ENCODE measurements at places on chromosomes 2 and 18. TPM values are rescaled to one million over a fixed set of nuclear protein-coding genes. Genes with fewer than 3 reads are reported as not detected.

ANKRD30BL gene
- total RNA-seq, result not detected

UGT1A4 gene
- not detected for total RNA-seq

GRCh38 chr2:3005859-3006501 lies 371.6 kb downstream of the EIPR1 start:
- DNase-seq, result no peak

PJVK gene
- 5.6 TPM for total RNA-seq

GRCh38 chr2:156769802-156770201 lies 333.6 kb downstream of the GPD2 start:
- DNase-seq, result no peak

DNA sequence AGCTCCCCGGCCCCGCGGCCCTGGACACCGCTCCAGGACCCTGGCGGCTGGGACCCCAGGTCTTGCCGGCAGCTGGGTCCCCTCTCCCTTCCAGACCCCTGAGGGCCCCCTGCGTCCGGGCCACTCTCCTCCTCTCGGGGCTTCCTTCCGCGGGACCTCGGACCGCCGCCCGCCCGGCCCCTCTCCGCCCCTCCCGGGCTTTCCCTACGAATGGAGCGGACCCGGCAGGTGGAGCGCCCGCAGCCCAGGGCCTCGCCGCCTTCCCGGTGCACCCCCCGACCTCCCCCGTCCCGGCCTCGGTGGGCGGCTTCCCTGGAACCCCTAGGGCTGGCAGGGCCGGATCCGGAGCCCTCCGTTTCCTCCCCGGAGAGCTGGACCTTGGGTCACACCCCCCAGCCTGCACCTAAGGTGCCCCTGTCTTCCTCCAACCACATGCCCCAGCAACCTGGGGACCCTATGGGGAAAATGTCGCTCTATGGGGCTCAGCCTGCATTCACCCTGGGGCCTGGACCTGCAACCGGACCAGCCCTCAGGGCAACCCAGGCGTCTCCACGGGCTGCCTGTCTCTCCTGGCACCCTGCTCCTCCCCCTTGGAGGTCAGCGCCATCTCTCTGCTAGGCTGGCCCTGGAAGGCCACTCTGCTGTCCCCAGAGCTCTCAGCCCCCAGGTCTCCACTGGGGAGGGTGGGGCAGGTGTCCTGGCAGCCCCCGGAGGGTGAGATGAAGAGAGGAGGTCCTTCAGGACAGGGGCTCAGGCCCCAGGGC lies 730 bp downstream of the B3GNT7 start:
- DNase-seq, result no peak

GRCh38 chr2:219268294-219268693 lies 10.9 kb upstream of the DNAJB2 start:
- no peak for DNase-seq

- DNase-seq, result no peak
Observed at GRCh38 chr2:65710779-65711295, 278.4 kb upstream of the SPRED2 start.

GRCh38 chr2:122748552-122749011 lies 993.1 kb downstream of the TSN start:
- DNase-seq, result no peak

GRCh38 chr2:1448009-1448408 lies 34.7 kb downstream of the TPO start:
- DNase-seq, result no peak

NYAP2 gene
- total RNA-seq, result not detected

CHST9 gene
- total RNA-seq, result not detected

DNA sequence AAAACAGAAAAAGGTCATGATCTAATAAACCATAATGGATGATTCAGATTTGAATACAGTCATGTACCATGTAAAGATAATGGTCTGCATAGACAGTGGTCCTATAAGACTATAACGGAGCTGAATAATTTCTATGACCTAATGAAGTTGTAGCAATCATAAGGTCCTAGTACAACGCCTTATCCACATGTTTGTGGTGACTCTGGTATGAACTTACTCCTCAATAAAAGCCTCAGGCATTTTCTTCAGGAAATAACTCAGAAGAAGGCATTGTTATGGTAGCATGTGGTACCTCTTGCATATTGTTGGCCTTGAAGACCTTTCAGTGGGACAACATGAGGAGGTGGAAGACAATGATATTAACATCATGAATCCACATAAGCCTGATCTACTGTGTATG lies 883.3 kb downstream of the CNTNAP5 start:
- DNase-seq, result no peak

DNA sequence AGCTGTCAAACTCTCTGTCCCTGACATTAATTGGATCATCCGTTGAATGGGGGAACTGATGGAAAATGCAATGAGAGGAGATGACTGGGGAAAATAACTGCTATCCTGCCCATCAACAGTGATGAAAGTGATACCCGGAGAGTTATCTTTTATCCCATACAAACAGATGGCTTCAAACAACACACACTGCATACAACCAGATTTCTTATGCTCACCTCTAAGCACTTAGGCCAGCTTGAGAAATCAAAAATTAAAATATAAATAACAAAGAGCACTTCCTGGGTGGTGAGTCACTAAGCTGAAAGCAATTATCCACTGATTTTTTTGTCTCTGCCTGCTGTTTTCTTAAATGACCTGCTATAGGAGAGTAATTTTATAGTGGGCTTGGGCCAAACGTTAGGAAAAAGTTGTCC lies 237.6 kb upstream of the RGPD4 start:
- DNase-seq, result no peak

- DNase-seq, result no peak
Observed at GRCh38 chr2:11122380-11122779, 32.9 kb upstream of the SLC66A3 start.

GRCh38 chr18:31678425-31678824 lies 6.0 kb downstream of the B4GALT6 start:
- no peak for DNase-seq

SAG gene
- total RNA-seq, result not detected

- no peak for DNase-seq
Observed at GRCh38 chr18:7647500-7647899, 80.4 kb downstream of the PTPRM start.

SERPINB2 gene
- 3.6 TPM for total RNA-seq

GRCh38 chr18:9756271-9756932 lies 48.3 kb downstream of the RAB31 start:
- no peak for DNase-seq

KCTD1 gene
- 4.6 TPM for total RNA-seq

DNA sequence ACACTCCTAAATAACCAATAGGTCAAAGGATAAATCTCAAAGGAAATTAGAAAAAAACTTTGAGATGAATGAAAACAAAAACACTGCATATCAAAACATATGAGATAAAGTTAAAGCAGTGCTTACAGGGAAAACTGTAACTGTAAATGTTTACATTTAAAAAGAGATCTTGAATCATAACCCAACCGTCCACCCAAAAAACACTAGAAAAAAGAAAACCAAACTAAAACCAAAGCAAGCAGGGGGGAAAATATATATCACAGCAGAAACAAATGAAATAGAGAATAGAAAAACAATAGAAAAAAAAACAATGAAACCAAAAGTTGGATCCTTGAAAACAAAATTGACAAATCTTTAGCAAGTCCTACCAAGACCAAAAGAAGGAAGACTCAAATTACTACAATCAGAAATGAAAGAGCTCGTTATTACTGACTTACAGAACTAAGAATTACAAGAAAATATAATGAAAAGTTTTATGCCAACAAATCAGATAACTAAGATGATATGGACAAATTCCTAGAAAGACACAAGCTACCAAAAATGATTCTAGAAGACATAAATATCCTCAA lies 65.6 kb downstream of the TLK1 start:
- no peak for DNase-seq

RBKS gene
- 6.7 TPM for total RNA-seq

CD8B gene
- total RNA-seq, result 1.1 TPM

SPP2 gene
- total RNA-seq, result not detected

GRCh38 chr2:229586746-229587705 lies 127.3 kb downstream of the DNER start:
- no peak for DNase-seq

GRCh38 chr2:238079874-238080327 lies 19.1 kb downstream of the SCLY start:
- no peak for DNase-seq

COL4A3 gene
- total RNA-seq, result not detected

DNA sequence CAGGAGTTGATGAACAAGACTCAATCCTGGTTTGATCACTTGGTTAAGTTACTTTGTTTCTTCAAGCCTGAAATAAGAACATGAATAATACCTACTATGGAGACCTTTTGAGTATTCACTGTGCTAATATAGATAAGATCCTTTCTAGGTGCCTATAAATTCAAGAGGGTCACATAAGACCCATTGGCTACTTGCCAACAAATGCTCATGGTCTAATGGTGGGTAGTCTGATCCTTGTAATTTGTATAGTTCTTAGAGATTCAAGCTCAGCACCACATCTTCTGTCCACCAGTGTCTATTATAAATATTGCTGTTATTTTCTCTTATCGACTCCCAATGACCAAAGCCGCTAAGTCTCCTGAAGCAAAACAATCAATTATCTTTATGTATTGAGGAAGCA lies 27.4 kb upstream of the ACSL3 start:
- no peak for DNase-seq

- no peak for DNase-seq
Observed at GRCh38 chr2:203948733-203949132, 12.2 kb downstream of the ICOS start.

DNA sequence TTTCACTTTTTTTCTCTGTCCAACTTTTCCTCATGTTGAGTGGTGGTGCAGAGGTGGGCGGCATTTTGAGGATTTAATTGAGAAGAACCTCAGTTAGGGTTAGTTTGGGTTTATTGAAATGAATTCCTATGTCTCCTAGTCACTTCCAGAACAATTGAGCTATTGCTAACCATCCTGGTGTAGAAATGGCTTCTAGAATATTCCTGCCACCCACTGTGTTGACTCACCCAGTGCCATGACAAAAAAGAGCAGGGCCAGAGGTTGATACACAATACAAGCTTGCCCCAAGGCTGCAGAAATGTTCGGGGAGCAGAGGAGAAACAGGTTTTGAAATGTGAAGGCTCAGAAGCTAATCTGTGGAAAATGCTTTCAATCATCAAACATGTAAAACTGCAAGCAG lies 167.1 kb upstream of the TRIB2 start:
- no peak for DNase-seq

GRCh38 chr2:121884511-121884921 lies 129.1 kb downstream of the TSN start:
- DNase-seq, result no peak

PLA2R1 gene
- total RNA-seq, result not detected

DNA sequence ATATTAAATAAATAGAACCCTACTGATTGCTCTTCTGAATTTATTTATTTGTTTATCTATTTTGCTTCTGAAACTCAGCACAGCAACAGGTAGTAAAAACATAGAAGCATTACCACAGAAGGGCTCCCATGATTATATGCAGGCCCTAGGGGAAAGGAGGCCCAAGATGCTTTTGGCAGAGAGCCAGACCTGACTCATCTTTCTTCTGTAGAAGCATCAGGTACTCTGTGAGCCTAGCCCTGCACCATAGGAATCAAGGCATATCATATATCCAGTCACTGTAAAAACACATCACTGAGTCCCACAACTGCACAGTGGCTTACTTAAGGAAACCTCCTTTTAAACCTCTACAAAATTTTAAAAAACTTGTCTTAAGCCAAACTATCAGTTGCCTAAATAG lies 1.8 kb downstream of the SCN9A start:
- no peak for DNase-seq

CGREF1 gene
- total RNA-seq, result 0.54 TPM

ZSWIM2 gene
- not detected for total RNA-seq

- no peak for DNase-seq
Observed at GRCh38 chr2:45435316-45435715, 175.8 kb downstream of the SRBD1 start.

DNA sequence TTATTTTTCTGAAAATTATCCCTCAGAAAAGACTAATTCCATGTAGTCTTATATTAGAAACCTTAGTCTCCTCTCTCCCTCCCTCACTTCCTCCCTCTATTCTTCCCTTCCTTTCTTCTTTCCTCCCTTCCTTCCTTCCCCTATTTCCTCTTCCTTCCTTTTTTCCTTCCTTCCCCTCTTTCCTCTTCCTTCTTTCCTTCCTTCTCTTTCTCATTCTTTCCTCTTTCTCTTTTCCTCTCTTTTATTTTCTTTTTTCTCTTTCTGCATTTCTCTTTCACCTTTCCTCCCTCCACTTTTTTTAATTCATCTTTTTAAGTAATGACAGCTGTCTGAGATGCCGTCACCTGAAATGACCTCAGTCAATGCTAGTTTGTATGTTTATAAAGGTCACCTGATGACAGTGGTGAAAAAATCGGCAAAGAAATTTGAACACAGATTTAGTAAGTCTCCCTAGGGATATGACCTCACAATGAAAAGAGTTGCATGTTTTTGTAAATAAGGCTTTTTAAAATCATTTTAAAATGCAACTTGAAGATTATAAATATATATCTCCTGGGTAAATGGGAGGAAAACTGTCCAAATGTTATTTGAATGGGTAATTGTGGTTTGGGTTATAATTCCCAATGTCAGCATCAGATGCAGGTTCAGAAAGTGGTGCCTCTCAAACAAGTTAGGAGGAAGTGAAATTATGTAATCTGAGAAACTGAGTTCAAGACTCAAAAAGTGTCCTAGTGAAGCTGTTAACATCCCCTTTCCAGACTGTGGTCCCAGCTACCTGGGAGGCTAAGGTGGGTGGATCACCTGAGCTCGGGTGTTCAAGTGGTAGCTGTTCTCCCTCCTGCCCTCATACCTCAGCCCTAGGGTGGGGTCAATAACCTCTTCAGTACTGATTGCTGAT lies 90.3 kb upstream of the ST3GAL5 start:
- no peak for DNase-seq

SLC23A3 gene
- total RNA-seq, result 5.2 TPM

Data from naive thymus-derived CD4-positive, alpha-beta T cell (primary cell).